NCI-H187 (cell line): ENCODE measurements at places on chromosomes 13 and 19.

GRCh38 chr13:42715909-42716308 is 65.5 kb upstream of the FAM216B start:
- DNase-seq, result no peak

DNA sequence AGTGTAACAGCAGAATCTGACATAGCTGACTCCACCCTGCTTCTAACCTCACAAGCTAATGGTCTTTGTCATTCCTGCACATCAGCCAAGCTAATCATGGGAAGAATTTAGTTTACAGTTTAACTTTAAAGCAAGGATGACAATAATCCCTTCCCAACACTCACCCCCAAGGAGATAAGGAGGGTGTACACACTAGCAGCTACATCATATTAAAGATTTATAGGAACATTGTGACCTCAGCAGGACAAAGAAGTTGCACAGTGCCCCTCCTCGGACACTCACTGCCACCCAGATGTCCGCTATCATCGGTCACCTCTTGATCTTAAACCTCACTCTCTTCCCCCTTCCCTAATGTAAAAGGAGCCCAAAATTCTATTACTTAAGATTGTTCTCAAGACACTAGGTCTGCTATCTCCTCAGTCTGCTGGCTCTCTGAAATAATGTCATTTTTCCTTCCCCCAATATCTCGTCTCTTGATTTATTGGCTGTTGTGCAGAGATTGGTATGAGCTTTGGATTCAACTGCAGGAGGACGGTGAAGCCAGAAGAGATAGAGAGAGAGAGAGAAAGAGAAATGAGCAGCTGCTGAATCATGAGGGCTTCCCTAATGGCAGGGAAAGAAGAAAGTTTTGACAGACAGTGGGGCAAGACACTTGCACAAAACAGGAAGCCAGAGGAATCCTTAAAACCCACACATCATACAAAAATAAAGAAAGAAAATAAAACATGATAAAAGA is 17.5 kb upstream of the FFAR2 start:
- DNase-seq, result no peak

- no peak for DNase-seq
Measured at GRCh38 chr13:36430247-36431203, 1.8 kb upstream of the CCNA1 start.

GRCh38 chr19:18894254-18895037 is 1.5 kb downstream of the CERS1 start:
- DNase-seq, result no peak

GRCh38 chr13:37397535-37397934 is 201.0 kb downstream of the POSTN start:
- DNase-seq, result no peak

GRCh38 chr13:76882431-76882830 is 3.8 kb downstream of the KCTD12 start:
- DNase-seq, result no peak

- no peak for DNase-seq
Measured at GRCh38 chr13:112114391-112114790, 47.4 kb downstream of the SOX1 start.

- DNase-seq, result no peak
Measured at GRCh38 chr19:38247734-38248268, 8.4 kb downstream of the PPP1R14A start.

DNA sequence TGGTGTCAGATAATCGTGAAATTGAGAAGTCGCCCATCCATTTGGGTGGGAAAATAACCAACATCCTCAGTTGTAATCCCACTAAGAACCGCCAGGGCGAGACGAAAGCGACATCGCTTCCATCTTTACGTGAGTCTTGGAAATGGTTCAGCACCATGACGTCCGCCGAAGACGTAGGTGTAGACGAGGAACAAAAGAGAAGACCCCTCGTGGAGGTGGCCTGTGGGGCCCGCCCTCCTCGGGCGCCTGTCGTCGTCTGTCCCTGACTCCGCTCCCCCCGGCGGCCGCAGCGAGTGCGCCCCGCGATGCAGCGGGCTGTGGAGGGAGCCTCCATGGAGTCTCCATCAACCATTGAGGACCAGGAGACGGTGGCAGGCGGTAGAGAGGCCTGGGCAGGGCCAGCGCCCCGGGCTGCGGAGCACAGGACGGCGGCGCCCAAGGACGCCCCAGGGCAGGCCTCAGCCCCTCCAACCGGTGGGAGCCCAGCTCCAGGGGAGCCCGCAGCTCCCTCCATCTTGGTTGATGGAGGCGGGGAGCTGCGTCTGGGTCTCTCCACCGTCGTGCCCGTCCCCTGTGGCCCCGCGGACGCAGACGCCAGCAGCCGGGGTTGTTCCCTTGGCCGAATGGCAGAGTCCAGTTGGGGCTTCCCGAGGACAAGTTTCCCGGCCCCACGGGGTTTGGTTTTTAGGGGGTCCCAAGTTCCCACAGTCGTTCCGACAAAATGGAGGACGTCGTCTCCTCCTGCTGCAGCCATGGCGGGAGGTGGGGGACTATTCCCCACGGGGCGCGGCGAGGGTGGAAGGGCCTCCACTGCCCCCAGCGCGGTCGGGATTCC is 990 bp upstream of the ZMYM2 start:
- peak; percentile 18 for DNase-seq

- DNase-seq, result no peak
Measured at GRCh38 chr19:3210347-3211017, 14.0 kb upstream of the CELF5 start.

GRCh38 chr13:31476753-31477152 is 262.6 kb upstream of the RXFP2 start:
- DNase-seq, result no peak

DNA sequence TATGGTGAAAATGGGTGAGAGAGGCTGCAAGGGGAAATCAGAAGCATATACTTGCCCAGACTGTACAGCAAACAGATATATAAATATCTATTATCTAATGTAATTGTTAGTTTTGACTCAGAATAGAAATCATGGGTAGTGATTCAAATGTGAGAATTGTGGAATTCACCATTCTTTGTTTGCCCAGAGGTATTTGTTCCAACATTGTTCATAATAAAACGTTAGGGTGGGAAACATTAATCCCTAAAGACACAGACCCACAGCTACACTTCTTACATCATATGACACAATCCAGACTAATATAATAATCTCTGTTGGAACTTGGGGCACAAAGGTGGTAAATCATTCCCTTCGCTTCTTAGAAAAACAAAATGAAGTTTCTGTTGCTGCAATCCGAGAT is 646.5 kb upstream of the SLITRK6 start:
- DNase-seq, result no peak

GRCh38 chr19:49368711-49369358 is 5.2 kb downstream of the DKKL1 start:
- DNase-seq, result no peak

DNA sequence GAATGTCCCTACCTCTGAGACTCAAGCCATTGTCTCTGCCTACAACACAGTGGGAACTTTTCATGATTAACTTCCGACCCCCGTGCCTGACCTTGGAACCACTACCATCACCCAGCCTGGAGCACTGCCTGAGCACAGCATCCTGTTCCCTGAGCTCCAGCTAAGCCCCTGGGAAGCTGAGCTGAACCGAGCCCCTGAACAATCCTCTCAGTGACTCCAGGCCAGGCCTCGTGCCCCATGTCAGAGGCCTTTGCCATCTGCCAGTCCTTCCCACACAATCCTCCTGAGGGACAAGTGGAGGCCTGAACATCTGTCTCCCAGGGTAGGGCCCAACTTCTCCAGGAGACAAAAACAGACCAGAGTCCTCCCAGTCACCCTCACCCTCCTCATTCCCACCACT is 17.5 kb downstream of the CEACAM3 start:
- DNase-seq, result no peak

DNA sequence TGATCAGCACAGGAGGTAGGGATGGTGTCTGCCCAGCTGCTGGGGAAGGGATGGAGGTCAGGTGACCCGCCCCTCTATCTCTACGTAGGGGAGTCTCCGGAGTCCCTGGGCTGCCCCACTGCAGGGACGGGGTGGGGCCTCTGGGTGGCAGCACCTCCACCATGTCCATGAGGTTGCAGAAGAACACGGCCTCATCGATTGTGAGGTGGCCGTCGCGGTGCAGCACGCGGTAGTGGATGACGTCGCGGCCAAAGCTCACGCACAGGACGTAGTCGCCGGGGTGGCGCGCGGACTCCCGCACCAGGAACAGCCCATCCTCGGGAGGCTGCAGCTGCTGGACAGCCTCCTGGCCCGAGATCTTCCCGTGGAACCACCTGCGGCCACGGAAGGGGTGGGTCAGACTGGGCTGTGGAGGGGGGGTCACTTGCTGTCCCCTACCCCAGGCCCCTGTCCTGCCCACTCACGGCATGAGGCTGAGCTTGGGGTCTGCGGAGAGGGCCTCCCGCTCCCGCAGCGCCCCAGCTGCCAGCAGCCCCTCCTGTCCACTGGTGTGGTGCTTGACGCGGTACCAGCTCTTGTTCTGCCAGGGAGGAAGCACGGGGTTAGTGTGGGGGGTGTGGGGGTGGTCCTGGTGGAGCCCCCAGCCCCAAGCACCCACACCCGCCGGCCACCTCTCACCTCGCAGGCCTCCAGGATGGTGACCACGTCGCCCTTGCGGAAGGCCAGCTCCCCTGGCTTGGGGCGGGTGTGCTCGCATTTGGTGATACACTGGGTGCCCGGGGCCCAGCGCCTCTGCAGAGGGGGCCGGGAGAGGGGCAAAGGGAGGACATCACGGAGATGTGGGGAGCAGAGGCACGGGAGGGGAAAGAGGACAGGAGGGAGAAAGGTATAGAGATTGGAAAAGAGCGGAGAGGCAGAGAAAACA is 2.3 kb downstream of the MATK start:
- no peak for DNase-seq
